Pons (tissue), 1 donor: ENCODE measurements at places on chromosomes 7 and 10.
A peak's percentile ranks its signal among the peaks of the same experiment; 100 is the strongest.

DNA sequence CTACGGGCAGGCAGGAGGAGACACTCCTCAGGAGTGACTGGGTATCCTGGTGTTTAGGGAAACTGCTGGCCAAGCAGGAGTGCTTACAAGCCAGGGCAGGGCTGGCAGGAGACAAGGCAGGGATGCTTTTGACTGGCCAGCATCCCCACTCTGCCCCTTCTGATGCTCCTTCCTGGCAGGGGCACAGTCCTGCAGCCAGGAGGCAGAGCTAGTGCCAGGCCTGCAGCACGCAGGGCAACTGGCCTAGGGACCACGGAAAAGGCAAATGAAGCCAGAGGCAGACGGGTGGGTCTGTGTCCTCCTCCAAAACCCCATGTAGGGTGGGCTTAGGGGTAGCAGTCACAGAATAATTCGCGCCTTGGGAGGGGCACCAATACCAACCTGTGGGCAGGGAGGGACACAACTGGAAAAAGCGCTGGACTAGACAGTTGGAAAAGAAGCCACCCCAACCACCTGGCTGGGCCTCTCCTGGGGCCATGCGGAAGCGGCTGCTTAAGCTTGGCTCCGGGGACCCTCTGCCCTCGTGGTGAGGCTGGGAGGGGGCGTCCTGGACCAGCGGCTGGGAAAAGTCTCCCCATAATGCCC, 4.8 kb downstream of the IMPDH1 start:
- no peak for DNase-seq

DNA sequence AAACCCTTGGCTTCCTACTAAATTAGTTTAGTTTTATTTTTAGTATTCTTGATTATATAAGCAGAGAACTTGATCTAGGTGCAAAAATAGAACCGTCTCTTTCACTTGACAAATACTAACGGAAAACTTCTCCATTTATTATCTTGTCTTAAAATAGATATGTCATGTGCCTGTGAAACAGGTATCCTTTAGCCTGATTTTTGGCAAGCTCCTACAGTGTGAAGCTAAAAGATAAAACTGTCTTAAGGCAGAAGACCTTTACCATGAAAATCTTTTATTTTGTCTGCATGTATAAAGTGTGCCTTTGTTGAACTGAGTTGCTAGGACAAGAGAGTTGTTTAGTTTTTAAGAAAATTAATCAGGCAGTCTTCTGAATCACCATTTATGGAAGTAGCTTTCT, 90.6 kb downstream of the CYP51A1 start:
- no peak for DNase-seq

DNA sequence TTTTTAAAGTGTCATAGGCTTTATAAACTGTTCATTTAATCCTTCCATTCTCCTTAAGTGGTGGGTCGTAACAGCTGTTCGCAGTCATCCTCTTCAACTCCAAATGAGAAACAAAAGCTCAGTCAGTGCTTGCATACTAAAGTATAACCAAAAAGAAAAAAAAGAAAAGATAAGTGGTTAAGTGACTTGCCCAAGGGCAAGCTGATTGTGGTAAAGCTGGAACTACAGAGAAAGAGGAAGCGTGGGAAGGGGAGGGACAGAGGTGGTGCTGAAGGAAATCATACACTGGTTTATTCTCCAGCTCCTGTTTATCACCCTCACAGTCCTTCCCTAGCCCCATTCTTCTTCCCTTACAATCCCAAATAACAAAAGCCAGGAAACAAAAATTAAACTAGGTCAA, 29.6 kb downstream of the IDE start:
- no peak for DNase-seq

DNA sequence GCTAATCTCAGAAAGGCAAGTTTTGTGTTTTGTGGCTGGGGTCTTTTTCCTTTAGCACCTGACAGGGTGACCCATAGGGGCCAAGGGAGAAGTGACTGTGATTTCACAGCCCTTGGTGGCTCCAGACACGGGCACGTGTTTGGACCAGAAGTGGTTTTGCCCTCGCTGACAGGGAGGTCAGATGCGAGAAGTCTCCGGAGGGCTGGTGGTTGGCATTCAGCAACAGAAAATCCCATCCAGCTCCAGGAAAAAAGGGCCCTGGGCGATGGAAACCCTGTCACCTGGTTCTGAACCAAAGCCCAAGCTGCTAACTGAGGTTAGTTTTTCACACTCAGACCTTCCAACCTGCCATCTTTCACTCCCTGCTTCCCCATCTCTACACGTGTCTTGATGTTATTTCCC, 272.9 kb downstream of the TRIL start:
- DNase-seq, result peak; percentile 76

DNA sequence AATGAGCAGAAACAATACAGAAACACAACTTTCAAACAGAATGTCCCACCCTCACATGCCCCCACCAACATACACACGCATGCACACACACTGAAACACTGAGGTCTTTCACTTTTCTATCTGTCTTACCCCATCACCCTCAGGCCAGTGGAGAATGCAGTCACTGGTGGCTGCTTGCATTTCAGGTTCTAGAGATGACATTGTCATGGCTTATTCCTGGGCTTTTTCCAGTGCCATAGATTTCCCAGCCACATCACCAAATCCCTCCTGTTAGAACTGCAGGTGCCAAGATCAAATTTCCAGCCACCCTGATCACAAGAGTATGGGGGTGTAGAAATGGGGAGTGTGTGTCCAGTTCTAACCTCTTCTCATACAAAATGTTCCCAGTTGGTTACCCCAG, 68.4 kb downstream of the CACNA2D1 start:
- no peak for DNase-seq

GRCh38 chr10:1610986-1611770, 126.1 kb downstream of the ADARB2 start:
- no peak for DNase-seq
